Bronchial epithelial cell (primary cell): ENCODE measurements at places on chromosomes 11 and 22. TPM values are rescaled to one million over a fixed set of nuclear protein-coding genes. Genes with fewer than 3 reads are reported as not detected.

- no peak for DNase-seq
Measured at GRCh38 chr11:63913866-63914830, 2.8 kb downstream of the RCOR2 start.

- peak; percentile 62 for DNase-seq
Measured at GRCh38 chr22:23192133-23192532, 11.8 kb downstream of the BCR start.

- no peak for DNase-seq
Measured at GRCh38 chr11:8564526-8564925, 29.5 kb downstream of the STK33 start.

DNA sequence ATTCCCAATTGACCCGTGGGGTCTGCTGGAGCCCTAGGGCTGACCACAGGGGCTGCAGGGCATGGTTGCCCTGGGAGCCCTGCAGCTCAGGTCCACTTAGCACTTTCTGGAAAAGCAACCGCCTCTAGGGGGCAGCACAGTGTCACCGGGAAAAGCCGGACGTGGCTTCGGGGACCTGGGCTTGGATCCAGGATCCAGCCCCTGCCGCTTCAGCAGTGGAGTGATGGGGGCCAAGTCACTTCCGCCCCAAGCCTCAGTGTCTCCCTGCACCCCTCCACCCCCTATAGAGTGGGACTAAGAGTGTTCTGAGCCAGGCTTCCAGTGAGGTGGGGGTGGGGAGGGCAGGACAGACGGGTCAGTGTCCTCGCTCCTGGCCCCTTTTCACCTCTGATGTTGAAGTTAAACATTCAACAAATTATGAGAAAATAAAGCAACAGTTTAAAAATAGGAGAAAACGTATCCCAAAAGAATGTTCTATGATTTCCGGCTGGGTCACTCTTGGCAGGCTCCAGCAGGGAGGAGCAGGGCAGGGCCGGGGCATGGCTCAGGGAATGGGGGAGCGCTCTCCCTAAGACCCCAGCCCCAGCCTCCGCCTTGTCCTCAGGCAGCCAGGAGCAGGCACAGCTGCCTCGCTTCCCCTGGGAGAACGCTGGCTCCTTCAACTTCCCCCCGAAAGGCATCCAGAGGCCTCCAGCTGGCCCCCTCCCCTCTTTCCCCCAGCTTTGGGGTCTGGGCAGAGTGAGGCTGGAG is 96.5 kb upstream of the FGF3 start:
- DNase-seq, result peak; percentile 22

The CARD18 gene
- 0.26 and 0.38 TPM in 2 replicates for total RNA-seq
